ENCODE measurements at places on chromosomes 7 and 10. TPM values are rescaled to one million over a fixed set of nuclear protein-coding genes. Genes with fewer than 3 reads are reported as not detected.
A peak's percentile ranks its signal among the peaks of the same experiment; 100 is the strongest.

Gene LAMB1
- total RNA-seq, result 198 TPM

Gene CHN2
- 34.2 TPM for total RNA-seq

Gene SERPINE1
- 4.3 TPM for total RNA-seq

Gene AZGP1
- total RNA-seq, result 6.2 TPM

Gene BCL7B
- total RNA-seq, result 49.6 TPM

Gene ST7
- 25.4 TPM for total RNA-seq

Gene ACBD7
- total RNA-seq, result 0.86 TPM

DNA sequence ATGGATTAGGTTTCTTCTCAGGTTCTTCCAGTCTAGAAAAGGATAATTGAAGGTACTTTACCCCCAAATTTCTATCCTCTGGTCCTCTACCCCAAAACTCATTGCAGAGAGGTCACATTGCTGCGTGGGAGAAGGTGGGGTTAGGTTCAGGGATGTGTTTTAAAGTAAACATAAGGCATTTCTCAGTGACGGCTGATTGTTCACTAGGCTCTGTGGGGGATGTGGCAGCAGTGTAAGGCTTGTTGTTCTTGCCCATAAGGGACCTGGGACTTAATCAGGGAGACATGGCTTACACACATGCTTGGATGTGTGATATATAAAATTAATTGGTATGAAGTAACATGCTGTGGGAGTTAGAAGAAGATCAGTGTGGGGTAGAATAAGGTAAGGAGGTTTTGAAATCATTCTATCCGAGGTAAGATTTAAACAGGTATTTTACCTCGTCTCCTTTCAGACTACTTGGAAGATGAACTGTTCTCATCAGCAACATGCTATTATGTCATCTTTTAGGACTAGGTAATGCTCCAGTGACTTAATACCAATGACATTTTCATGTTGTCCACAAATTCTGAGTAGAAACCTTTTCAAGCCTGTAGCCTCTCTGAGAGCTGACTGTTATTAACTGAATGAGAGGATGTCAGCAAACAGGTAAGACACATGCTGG lies 6.6 kb downstream of the CCDC126 start:
- no peak for DNase-seq

DNA sequence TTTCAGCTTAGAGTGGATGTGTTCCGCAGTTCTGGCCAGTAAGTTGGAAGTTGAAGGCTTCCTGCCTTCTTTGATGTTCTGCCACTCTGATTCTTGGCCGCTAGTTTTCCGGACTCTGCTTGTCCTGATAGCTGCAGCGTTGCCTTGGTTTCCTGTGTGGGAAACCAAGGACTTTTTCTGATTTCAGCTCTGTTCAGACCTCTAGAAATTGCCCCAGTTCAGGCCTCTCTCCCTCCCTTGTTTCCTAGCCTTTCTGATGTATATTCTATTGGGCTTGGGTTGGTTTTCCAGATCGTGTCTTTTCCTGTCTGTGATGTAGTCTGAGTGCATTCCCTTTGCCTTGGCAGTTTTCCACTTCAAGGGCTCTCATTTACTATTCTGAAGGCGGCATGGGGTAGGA lies 318.7 kb downstream of the BBS9 start:
- no peak for DNase-seq

- peak; percentile 83 for DNase-seq
Observed at GRCh38 chr7:100626530-100627237, 14.3 kb downstream of the MOSPD3 start.

DNA sequence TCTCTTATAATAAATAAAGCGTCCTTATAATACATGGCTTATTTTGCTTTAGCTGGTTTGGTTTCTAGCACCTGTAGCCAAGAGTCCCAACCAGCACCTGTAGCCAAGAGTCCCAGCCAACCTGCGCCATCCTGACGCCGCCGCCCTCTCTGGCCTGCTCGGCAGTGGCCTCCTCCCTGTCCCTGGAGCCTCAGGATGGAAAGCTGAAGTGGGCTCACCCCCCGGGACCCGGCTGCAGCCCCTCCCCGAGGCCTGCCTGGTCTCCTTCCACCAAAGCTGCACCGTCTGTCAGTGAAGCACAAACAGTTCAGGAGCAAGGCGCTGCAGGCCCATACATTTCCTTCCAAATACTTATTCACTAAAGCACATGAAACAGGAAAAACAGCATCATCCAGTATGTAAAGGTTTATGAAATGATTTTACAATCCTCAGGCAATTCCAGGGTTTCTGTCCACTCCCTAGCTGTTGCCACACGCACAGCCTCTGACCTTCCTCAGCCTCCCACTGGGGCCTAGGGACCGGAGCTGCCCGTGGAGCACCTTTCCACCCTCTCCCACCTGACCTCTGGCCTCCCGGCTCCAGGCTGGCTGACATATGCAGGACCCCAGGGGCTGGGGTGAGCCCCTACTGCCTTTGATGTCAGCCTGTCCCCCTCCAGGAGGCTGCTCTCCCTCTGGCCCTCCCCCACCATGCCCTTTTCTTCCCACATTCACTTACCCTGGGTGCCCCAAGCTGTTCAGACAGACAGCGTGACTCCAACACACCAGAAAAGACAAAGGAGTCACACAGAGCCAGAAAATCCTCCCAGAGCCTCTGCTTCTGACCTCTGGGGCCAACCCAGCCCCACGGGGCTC lies 149.6 kb upstream of the PPP2R2D start:
- DNase-seq, result no peak

DNA sequence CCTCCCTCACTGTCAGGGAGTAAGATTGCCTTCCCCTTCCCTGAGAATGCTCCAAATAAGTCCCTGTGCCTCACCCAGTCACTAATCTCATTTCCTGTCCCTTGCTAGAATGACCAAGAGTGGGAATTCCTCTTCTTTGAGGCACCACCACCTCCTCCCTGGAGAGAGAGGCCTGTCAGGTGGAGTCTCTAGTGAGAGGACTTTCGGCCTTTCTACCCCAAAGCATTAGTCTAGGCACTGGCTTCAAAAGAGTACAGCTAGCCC lies 145.0 kb downstream of the PTPN20 start:
- no peak for DNase-seq

GRCh38 chr7:153097511-153098201 lies 338.1 kb downstream of the ACTR3B start:
- DNase-seq, result no peak

- DNase-seq, result no peak
Observed at GRCh38 chr7:74439541-74439940, 14.2 kb upstream of the GTF2IRD1 start.

GRCh38 chr10:100709146-100710082 lies 36.0 kb upstream of the PAX2 start:
- no peak for DNase-seq

DNA sequence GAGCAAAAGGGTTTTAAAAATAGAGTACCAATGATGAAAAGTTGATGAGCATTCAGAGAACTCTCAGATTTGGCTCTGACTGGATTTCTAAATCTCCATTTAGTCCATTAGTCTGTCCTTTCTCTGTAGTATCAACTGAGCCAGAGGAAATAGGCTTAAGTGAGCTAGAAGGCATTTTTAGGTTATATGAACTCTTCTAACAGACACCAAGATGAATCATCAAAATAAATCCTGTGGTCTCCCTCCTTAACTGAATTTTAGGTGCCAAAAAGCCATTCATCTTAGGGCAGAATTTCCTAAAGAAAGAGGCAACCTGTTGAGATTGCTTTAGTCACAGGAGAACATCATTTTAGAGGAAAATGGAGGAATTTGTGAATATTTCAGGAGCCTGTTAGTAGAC lies 305.1 kb downstream of the AUTS2 start:
- DNase-seq, result no peak

DNA sequence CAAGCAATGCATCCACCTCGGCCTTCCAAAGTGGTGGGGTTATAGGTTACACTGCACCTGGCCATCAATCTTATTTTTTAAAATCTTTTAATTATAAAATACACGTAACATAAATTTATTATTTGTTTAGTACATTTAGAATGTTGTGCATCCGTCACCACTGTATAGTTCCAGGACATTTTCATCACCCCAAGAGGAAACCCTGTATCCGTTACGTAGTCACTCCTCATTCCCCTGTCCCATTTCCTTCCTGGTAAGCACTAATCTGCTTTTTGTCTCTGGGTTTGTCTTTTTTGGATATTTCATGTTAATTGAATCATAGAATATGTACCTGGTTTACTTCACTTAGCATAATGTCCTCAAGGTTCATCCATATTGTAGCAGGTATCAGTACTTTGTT lies 51.2 kb downstream of the MAPK8 start:
- no peak for DNase-seq

DNA sequence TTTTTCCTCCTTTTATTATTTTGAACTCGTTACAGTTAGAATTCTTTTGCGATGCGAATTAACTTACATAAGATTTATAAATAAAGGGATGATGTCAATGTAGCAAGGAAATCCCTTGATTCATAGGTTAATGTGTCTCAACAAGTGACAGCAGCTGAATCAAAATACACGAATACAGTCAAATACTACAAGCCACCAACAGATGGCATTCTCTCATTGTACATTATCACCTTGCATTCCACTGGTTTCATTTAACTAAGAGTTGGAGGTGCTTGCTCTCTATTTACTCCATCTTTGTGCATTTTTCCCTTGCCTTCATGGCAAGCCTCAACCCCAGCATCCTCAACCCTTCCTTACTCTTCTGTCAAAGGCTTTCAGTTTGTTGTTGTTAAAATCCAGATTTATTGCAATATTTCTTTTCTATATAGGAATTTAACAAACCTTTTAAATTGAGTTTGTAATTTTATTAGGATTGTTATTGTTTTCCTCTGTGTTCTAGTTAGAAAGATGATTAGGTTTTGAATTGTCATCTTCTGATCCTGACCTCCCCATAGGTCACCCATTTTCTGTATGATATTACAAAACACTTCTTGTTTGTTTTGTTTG lies 78.3 kb downstream of the SLC25A40 start:
- DNase-seq, result no peak

- DNase-seq, result no peak
Observed at GRCh38 chr7:127810696-127811660, 159.0 kb downstream of the SND1 start.

GRCh38 chr7:73526896-73527821 lies 5.1 kb upstream of the BAZ1B start:
- no peak for DNase-seq

DNA sequence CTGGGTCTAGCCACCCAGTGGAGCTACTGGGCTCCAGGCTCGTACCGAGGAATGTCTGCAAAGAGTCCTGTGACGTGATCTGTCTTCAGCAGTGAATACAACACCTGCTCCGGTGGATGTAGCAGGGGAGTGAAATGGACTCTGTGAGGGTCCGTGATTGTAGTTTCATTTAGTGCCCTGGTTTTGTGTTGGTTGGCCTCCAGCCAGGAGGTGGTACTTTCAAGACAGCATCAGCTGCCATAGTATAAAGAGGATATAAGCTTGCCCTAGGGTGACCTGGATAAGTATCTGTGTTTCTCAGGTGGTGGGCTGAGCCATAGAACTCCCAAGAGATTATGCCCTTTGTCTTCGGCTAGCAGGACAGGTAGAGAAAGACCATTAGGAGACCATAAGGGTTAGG lies 24.6 kb upstream of the WNT2 start:
- DNase-seq, result no peak

DNA sequence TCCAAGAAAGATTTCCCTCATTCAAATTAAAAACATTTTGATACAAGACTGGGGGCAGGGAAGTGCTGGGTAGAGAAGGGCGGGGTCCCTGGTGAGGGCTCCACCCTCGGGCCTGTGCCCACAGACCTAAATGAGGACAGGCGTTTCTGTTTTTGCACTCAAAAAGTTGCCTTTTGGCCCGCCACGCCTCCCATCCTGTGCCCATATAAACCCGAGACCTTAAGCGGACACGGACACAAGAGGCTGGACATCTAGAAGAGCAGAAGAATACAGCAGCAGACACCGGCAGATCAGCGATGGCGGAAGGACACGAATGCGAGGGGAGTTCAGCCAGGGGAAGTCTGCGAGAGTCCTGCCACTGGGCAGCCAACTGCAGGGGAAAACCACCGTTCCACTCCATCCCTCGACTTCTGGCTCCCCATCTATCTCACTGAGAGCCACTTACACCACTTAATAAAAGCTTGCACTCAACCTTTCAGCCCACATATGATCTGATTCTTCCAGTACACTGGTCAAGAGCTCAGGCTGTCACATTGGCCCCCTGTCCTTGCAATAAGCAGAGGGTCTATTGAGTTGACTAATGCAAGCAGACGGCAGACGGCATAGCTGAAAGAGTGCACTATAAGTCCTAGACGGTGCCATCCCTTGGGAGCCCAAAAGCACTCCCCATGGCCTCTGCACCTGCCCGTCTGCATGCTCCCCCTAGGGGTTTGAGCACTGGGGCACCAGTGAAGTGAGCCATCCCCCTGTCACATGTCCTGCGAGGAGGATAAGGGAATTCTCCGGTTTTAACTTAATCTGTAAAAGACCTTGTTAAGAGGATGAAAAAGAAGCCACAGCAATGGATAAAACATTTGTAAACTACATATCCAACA lies 181.8 kb upstream of the PRSS1 start:
- DNase-seq, result no peak

- DNase-seq, result no peak
Observed at GRCh38 chr7:41573015-41573414, 129.9 kb downstream of the INHBA start.

DNA sequence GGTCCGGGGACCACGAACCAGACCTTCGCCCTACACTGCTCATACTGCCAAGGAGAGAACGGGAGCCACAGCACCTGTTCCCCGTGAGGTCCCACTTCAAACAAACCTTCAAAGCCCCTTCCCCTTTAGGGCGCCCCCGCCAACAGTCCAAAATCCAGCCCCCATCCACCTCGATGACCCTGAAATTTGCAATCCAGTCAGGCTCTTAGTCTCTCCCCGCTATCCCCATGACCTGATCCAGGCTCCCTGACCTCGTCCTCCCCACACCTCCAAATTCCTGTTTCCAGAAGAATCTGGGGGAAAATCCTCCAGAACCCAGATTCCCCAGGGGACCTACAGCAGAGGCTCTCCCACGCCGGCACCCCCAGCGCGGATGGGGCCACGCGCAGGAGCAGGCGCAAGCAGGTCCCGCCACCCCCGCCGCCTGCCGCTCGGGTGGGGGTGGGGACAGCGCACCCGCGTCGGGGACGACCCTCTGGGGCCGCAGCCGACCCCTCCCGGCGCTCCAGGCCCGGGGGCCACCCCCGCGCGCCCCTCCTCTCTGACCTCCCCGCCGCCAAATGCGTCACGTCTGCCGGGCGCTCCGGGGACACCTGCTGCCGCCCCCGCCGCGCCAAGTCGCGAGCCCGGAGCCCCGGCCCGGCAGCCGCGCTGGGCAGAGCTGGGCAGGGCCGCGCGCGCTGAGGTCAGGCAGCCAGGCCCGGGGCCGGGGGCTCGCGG lies 753 bp downstream of the CAMK2B start:
- DNase-seq, result no peak

DNA sequence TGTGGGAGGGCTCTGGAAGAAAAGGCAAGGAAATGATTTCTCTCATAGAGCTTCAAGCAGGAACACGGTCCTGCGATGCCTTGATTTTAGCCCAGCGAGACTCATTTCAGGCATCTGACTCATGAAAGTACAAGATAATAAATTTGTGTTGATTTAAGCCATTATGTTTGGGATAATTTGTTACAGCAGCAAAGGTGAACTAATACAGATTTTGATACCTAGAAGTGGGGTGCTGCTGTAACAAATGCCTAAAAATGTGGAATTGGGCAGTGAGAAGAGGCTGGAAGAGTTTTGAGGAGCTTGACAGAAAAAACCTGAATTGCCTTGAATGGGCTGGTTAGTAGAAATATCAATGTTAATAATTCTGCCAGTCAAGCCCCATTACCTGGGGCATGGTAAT lies 44.1 kb upstream of the NRF1 start:
- DNase-seq, result no peak

GRCh38 chr10:110824152-110824441 lies 47.6 kb upstream of the PDCD4 start:
- DNase-seq, result no peak

Measured in ureter (tissue), 1 donor.